ENCODE measurements at places on chromosomes 5 and 9.

- no peak for DNase-seq
These were observed 59.6 kb upstream of the LIFR start for GRCh38 chr5:38615981-38616451.

DNA sequence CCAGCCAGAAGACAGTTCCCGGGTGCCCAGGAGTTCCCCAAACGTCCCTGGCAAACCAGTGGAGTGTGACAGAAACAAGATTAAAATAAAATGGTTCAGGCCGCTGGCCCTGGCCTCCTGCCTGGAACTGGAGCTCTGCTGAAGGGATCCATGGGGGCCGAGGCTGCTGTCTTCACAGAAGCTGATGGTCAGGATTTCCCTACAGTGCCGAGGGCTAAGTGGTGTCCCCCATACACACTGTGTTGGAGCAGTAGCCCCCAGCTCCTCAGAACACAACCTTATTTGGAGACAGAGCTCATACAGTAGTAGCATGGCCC is 55.9 kb downstream of the MRPL36 start:
- DNase-seq = no peak

- no peak for DNase-seq
These were observed 511.5 kb upstream of the CYLC2 start for GRCh38 chr9:102483651-102484050.

DNA sequence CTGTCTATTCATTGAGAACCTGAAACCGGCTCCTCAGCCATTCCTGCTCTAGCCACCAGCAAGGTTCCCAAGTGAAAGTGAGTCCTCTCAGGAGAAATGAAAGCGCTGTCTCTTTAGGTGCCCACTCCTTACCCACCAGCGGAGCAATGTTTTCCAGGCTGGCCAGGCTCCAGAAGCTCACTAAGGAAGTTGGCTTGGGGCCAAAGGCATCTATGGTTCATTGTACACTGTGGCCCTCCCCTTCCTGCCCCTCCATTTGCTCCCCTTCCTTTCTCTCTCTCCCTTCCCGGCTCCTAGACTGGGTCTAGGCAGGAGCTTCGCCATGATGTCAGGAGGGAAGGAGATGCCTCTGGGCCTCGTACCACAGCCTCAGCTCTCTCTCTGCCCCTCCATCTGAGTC is 1.1 kb upstream of the GABRP start:
- no peak for DNase-seq

GRCh38 chr9:129280236-129280622 is 102.2 kb upstream of the IER5L start:
- no peak for DNase-seq

DNA sequence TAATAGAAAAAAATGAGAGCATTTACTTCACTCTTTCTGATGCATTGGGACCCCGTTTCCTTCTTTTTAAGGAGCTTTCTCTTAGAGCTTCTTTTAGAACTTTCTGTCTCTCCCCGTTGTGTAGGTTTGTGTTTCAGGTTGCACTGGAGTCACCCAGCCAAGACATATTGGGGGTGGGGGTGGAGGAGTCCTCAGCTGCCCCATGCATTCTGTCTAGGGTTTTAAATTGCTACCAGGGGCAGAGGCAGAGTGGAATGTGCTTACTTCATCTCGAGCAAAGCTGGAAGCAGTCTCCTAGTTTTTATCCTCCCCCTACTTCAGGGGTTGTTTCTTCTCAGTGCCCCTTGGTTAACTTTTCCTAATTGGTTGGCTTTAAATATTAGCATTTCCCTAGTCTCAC is 9.4 kb downstream of the OR2K2 start:
- DNase-seq = no peak

- DNase-seq = no peak
These were observed 253.7 kb downstream of the EPB41L4A start for GRCh38 chr5:112165399-112165798.

- no peak for DNase-seq
These were observed 10.7 kb upstream of the GCNT4 start for GRCh38 chr5:75062925-75063531.

GRCh38 chr5:78341440-78341839 is 19.0 kb upstream of the SCAMP1 start:
- no peak for DNase-seq

GRCh38 chr5:24162343-24162742 is 482.4 kb downstream of the CDH10 start:
- DNase-seq = no peak

GRCh38 chr5:126450907-126451306 is 27.7 kb downstream of the GRAMD2B start:
- no peak for DNase-seq

GRCh38 chr9:36486329-36486932 is 86.3 kb upstream of the MELK start:
- no peak for DNase-seq

DNA sequence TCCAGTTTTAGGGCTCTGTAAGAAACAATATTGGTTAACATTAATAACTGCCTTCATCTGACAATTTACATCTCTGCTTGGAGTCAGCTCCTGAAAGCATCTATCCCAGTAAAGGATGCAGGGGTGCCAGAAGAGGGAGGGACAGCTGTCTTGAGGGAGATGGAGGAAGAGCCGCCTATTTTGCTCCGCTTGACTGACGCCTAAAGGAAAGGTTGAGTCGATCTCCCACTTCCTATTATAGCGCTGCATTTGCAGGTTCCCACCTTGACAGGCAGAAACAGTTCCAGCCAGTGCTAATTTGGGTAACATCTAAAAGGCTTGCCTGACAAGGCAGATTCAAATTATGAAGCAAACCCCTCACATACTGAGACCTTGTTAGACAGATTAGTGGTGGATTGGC is 374.6 kb downstream of the SPATA31D1 start:
- DNase-seq = no peak

DNA sequence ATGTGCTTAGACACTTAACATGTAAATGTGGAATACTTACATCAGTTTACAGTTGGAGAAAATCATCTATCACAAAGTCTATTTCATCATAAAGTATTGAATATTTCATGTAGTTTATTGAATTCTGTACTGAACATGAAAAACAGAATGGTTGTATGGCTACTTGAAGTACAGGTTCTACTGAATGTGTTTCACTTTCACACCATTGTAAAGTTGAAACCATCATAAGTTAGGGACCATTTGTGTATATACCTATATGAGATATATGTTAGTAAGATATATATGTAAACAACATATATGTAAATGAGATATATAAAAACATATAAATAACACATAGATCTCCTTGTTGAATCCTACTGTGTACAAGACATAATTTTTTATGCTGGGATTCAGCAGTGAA is 63.0 kb upstream of the TAF11L2 start:
- DNase-seq = no peak

GRCh38 chr9:82122731-82123130 is 134.2 kb downstream of the SPATA31D1 start:
- no peak for DNase-seq

DNA sequence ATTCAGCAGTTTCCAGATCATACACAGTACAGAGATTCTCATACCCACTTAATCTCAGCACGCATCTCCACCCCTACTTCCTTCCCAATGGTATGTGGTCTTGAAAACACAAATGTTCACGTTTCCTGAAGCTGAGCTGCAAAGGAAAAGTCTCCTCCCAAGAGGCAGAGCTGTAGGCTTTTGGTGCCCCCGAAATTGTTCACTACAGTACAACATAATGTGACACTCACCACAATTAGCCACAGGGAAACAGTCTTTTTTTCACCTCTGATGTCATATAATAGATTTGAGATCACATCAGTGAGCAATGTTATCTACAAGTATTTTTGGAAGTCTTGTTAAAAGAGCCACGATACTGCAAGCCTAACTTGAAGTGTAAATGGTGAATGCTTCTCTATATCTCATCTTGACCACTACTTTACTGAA is 40.2 kb downstream of the NFIB start:
- DNase-seq = no peak

GRCh38 chr9:268616-269015 is 54.0 kb downstream of the DOCK8 start:
- DNase-seq = no peak

GRCh38 chr5:142922223-142922952 is 152.2 kb downstream of the ARHGAP26 start:
- DNase-seq = no peak

- DNase-seq = no peak
These were observed 157.1 kb downstream of the ZNF462 start for GRCh38 chr9:107020040-107020530.

- no peak for DNase-seq
These were observed 621 bp downstream of the NR6A1 start for GRCh38 chr9:124770359-124771020.

GRCh38 chr9:136994180-136994887 is 2.0 kb downstream of the CLIC3 start:
- no peak for DNase-seq

GRCh38 chr5:74201334-74202081 is 439.0 kb downstream of the ENC1 start:
- no peak for DNase-seq

GRCh38 chr5:56251440-56251839 is 18.3 kb upstream of the ANKRD55 start:
- no peak for DNase-seq

DNA sequence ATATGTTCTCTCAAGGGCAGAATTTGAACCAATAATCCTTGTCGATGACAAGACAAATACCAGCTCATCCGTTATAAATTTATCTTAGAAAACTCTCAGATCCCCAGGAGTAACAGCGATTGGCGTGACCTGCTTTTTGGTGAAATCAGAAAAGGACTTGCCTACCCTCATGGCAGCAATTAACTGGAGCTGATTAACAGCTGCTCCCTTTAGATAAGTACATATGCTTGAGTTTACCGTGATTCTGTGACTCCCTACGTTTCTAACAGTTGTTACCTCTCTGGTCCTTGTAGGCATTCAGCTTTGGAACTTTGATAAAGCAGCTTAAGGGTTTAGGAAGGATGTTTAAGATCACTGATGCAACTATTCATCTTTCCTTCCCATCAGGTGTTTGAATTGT is 2.6 kb downstream of the INVS start:
- DNase-seq = no peak

DNA sequence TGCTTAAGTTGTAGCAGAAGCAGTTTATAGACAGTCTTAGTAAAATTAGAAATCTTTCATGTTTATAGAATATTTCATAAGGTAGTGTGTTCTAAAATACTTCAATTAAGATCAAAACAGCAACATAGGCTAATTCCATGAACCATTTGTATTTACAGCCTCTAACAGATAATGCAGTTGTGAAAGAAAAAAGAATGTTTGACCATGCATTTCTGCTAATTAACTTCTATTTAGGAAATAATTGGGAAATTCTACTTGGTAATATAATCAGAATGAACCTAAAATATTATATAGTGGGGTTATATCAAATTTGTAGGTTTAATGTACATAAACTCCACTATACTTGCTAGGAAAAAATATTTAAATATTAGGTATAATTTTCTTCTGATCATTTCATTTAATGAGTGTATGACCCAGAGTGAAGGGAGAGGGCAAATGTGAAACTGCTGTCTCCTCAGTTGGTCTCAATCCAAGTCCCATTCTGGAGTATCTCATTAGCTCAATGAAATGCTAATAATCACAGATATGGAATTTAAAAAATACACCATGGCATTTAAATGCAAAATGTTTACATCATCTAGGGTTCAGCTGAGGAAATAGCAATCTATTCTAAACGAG is 34.9 kb downstream of the ALDH1A1 start:
- no peak for DNase-seq

GRCh38 chr9:108565651-108566378 is 290.0 kb downstream of the ACTL7B start:
- peak; percentile 47 for DNase-seq

DNA sequence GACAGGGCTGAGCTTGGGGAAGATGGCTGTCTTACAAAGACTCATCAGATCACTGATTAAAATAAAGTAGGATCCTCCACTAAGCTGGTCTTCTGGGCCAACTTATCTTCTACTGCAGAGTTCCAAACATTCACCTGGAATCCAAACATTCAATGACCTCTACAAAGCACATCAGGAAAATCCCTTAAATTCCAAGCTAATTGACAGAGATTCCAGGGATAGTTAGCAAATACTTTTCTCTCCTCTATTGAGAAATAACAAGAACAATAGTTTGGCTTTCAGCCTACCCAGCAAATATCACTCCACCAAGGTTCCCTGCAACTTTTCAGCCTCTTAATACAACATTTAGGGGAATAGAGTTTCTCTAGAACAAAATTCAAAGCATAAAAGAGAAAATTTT is 140.6 kb upstream of the LIFR start:
- DNase-seq = peak; percentile 9

DNA sequence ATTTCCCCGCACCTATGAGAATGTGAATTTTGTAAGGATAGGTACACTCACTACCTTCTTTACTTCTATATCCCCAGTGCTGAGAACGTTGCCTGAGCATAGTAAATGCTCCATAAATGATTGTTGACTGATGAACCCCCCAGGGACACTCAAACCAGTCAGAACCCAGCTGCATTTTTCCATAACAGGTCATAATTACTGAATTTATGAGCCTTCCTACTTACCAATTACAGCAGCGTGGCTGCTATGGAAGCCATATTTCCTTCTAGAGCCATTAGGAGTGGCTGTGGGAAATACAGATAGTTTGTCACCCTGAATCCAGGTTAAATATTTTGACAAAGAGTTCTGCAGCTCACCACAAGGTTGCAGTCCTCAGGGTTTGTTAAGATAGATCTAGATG is 135.0 kb downstream of the TAF11L14 start:
- no peak for DNase-seq

GRCh38 chr5:124537107-124537506 is 209.3 kb downstream of the ZNF608 start:
- DNase-seq = no peak

GRCh38 chr5:9861666-9862256 is 231.6 kb upstream of the TAS2R1 start:
- no peak for DNase-seq

- no peak for DNase-seq
These were observed 77.7 kb upstream of the IL17B start for GRCh38 chr5:149456597-149457392.

DNA sequence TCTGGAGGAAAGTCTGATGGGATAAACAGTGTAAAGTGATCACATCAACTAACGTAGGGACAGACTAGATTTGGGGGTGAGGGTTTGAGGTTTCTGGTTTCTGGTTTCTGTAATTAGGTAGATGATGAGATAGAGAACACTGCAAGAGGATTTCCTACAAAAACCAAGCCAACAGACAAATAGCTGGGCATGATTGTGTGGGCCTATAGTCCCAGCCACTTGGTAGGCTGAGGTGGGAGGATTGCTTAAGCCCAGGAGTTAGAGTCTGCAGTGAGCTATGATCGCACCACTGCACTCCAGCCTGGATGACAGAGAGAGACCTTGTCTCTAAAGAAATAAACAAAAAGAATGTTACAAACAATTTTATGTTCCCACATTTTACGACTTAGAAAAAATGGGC is 34.4 kb upstream of the RNU6ATAC start:
- DNase-seq = no peak

- no peak for DNase-seq
These were observed 30.1 kb upstream of the SLC12A2 start for GRCh38 chr5:128053291-128053954.
